Breast epithelium (tissue), 4 donors: ENCODE measurements at places on chromosomes 13 and 19. TPM values are rescaled to one million over a fixed set of nuclear protein-coding genes. Genes with fewer than 3 reads are reported as not detected.

Gene IL17D
- total RNA-seq, result 0.73 TPM

Gene TTC9B
- total RNA-seq, result 0.29 TPM

Gene METTL21C
- total RNA-seq, result not detected

Gene EDDM13
- total RNA-seq, result not detected

Gene URAD
- 0.32 TPM for total RNA-seq

Gene CDX2
- not detected for total RNA-seq

Gene KLK6
- total RNA-seq, result not detected

Gene FEM1A
- 12.5 TPM for total RNA-seq

Gene MCF2L
- total RNA-seq, result 33.4 TPM

Gene KLK15
- not detected for total RNA-seq

Gene IL4I1
- 0.48 TPM for total RNA-seq

Gene ATXN8OS
- not detected for total RNA-seq

Gene SLC8A2
- total RNA-seq, result under 0.01 TPM

Gene PGLYRP1
- total RNA-seq, result not detected

Gene ANKRD24
- total RNA-seq, result 0.80 TPM
